ENCODE measurements at places on chromosomes 5 and 9. TPM values are rescaled to one million over a fixed set of nuclear protein-coding genes. Genes with fewer than 3 reads are reported as not detected.
A peak's percentile ranks its signal among the peaks of the same experiment; 100 is the strongest.

Gene SLC44A1
- polyA plus RNA-seq: 4.5 TPM

DNA sequence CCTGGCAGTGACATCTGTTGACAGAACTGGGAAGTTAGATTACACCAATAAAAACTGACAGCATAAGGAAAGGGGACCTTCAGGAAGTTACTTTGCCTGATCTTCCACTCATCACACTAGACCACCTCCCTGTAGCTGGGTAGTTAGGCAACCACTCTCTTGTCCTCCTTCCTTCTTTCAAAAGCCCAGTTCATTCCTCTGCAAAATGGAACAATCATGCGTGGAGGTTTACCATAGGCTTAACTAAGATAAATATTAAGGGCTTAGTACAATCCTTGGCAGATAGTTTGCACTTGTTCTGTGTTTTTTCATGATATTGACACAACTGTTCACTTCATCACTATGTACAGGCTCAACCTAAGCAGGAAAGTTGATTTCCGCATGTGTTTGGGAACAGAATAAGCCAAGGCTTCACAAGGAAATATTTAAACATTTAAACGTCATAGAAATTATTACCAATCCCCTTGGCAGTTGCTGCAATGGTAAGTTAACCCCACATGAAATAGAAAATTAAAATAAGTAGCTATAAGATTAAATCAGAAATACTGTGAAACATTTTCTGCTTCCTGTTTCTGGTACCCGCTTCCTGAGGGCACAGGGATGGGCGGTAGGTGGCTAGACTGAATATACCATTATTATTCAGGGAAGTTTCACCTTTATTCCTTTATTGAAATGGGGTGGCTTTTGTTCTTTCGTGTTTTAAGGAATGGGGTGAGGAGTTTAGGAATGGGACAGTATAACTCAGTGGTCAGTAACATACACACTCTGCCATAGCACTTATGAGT, 9.9 kb upstream of the PTGER4 start:
- H3K4me1 ChIP-seq: no peaks in the 10 kb centered on the region
- peaks cover 23% of the 10 kb centered on the region for H3K27me3 ChIP-seq
- no peak overlapping the region for H3K4me3 ChIP-seq
- H3K27ac ChIP-seq: no peak overlapping the region
- DNase-seq: no peak

- no peak overlapping the region for H3K4me3 ChIP-seq
- DNase-seq: no peak
- peaks cover 7% of the 10 kb centered on the region for H3K4me1 ChIP-seq
- no peak overlapping the region for H3K27ac ChIP-seq
- H3K27me3 ChIP-seq: no peaks in the 10 kb centered on the region
Observed at GRCh38 chr5:84298628-84299027, 86.1 kb downstream of the EDIL3 start.

DNA sequence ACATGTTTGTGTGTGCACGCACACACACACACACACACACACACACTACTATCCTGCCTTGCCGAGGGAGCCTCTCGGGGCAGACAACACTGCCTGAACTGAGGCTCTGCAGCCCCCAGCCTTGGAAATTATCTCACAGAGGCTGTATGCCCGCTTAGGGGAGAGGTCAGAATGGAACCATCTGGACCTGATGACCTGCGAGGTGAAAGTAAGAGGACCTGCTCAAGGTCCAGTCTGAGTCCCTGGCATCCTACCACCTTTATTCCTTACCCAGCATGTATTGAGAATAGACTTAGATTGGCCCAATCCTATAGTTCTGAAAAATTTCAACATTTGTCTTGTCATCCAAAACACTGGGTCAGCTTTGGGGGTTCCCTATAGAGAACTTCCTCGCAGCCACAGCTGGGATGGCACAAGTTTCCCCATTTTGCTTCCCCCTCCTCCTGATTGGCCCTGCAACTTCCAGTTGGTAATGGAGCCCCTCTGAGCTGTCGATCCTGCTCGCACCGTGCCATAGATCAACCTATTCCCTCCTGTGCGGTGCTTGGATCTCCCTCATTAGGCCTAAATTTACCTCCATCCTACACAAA, 10.2 kb downstream of the MVB12B start:
- no peaks in the 10 kb centered on the region for H3K27me3 ChIP-seq
- no peak overlapping the region for H3K27ac ChIP-seq
- no peak overlapping the region for H3K4me3 ChIP-seq
- DNase-seq: no peak
- H3K36me3 ChIP-seq: peaks cover 10% of the 10 kb centered on the region

Gene MRRF
- 50.6 TPM for polyA plus RNA-seq

Gene FOXD4L6
- polyA plus RNA-seq: 0.05 TPM

Gene UBE2B
- 24.3 TPM for polyA plus RNA-seq

Gene SPRY4
- polyA plus RNA-seq: 18.0 TPM

DNA sequence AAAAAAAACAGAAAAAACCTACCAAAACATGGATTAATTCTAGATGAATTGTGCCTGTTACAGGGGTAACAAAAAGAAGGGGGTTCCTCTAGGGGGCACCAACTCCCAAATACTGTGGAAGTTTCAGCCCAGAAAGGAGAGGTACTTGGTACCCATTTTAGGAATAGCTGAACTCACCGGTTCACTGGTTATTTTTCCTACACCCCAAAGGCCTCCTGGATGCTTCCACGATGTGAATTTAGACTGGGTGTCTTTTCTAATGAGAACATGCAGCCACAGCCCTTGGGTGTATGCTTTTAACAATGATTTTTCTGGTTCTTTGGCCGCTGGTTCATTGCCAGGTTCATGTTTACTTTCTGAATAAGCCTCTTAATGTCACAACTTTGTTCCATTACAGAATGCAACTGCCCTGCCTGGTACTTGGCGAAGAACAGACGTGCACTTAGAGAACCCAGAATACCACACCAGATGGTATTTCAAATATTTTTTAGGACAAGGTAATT, 46.7 kb downstream of the GARNL3 start:
- H3K4me3 ChIP-seq: no peak overlapping the region
- no peaks in the 10 kb centered on the region for H3K27me3 ChIP-seq
- H3K36me3 ChIP-seq: no peaks in the 10 kb centered on the region
- H3K4me1 ChIP-seq: 0 out of 2 replicates have a peak, but pooled peaks cover 3% of the 10 kb centered on the region
- H3K27ac ChIP-seq: peak overlapping the region; percentile 58

Gene PHF24
- polyA plus RNA-seq: not detected

Gene RALGPS1
- 3.9 TPM for polyA plus RNA-seq

Gene PCDHGA3
- polyA plus RNA-seq: 0.33 TPM

Gene MEIKIN
- not detected for polyA plus RNA-seq

GRCh38 chr5:180665682-180666404, 16.4 kb upstream of the FLT4 start:
- no peak for DNase-seq
- H3K27me3 ChIP-seq: peaks cover 7% of the 10 kb centered on the region
- no peak overlapping the region for H3K4me3 ChIP-seq
- no peak overlapping the region for H3K27ac ChIP-seq
- H3K36me3 ChIP-seq: no peaks in the 10 kb centered on the region

DNA sequence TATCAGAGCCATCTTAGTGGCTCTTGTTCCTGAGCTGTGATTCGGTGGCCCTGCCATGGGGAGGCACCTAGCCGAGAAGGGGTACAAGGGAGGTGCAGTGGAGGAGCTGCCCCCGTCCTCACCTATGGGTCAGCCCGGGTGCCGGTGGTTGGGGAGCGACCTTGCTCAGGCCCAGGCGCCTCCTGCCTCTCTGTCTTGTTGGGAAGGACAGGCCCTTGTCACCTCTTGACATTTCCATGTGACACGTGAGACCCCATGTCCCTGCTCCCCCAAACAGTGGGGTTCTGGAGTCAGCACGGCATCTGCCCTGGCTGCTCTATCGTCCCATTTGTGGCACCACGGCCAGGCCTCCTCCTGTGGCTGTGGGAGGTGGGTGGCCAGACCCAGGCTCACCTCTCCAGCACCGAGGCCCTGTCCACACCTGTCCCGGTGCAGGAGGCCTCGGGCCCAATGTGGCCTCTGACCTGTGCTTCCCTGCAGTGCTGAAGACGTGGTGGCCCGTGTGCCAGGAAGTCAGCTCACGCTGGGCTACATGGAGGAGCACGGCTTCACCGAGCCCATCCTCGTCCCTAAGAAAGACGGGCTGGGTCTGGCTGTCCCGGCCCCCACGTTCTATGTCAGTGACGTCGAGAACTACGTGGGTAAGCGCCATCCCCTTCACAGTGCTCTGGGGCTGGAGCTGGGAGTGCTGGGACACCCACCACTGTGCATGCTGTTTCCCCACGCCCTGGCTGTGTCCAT, 68.9 kb downstream of the PHF2 start:
- H3K4me3 ChIP-seq: no peak overlapping the region
- no peaks in the 10 kb centered on the region for H3K27me3 ChIP-seq
- H3K4me1 ChIP-seq: no peaks in the 10 kb centered on the region
- DNase-seq: no peak

Gene TRIM14
- polyA plus RNA-seq: 15.3 TPM

- DNase-seq: no peak
- peaks cover 4% of the 10 kb centered on the region for H3K4me1 ChIP-seq
- no peaks in the 10 kb centered on the region for H3K36me3 ChIP-seq
- no peak overlapping the region for H3K27ac ChIP-seq
- H3K4me3 ChIP-seq: no peak overlapping the region
Observed at GRCh38 chr9:124761710-124762109, 9.4 kb downstream of the NR6A1 start.

DNA sequence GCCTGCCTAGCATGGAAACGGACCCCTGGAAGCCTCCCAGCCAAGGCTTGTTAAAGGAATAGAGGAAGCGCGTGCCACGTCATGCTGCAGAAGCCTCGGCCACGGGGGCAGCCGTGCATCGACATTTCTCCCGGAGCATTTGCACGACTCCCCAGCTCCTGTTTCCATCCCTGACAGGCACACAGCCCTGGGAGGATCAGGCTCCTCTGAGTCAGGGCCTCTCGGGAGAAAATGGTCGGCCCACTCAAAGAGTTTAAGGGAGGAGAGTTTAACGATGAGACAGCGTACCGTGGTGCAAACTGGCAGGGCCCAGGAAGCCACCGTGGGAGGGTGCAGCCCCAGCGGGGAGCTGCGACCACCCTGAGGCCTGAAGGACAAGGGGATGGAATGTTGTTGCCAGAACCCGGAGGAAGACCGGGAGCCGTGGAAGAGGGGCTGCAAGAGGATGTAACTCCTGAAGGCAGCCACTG, 213.6 kb downstream of the PAX5 start:
- H3K4me3 ChIP-seq: no peak overlapping the region
- H3K27ac ChIP-seq: no peak overlapping the region
- H3K27me3 ChIP-seq: peaks cover 32% of the 10 kb centered on the region
- no peaks in the 10 kb centered on the region for H3K36me3 ChIP-seq

- no peak overlapping the region for H3K27ac ChIP-seq
- no peak for DNase-seq
- H3K36me3 ChIP-seq: no peaks in the 10 kb centered on the region
- H3K27me3 ChIP-seq: no peaks in the 10 kb centered on the region
- H3K4me3 ChIP-seq: no peak overlapping the region
Observed at GRCh38 chr5:35331956-35332950, 102.0 kb upstream of the PRLR start.

DNA sequence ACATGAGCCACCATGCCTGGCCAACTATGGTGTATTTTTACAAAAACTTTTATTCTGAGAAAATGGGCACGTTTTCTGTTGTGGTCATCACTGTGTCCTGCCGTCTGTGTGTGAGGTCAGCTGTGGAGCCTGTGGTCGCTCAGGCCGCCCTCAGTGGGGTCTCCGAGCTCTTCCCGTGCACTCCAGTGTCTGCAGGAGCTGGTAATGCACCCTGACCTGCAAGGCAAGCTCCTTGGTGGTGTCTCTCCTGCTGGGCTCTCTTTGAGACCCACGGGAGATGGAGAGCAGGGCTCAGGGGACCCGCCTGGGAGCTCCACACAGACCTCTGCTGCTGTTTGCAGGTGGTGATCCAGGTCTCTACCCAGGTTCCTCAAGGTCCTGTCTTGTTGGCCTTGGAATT, 9.6 kb upstream of the AHRR start:
- H3K4me3 ChIP-seq: no peak overlapping the region
- no peak for DNase-seq
- H3K36me3 ChIP-seq: no peaks in the 10 kb centered on the region
- H3K27ac ChIP-seq: no peak overlapping the region

GRCh38 chr5:52603778-52604554, 183.8 kb upstream of the ITGA1 start:
- H3K4me3 ChIP-seq: no peak overlapping the region
- no peak for DNase-seq
- H3K27me3 ChIP-seq: no peaks in the 10 kb centered on the region
- no peaks in the 10 kb centered on the region for H3K36me3 ChIP-seq
- no peaks in the 10 kb centered on the region for H3K4me1 ChIP-seq
- no peak overlapping the region for H3K27ac ChIP-seq

Gene MLANA
- polyA plus RNA-seq: not detected

DNA sequence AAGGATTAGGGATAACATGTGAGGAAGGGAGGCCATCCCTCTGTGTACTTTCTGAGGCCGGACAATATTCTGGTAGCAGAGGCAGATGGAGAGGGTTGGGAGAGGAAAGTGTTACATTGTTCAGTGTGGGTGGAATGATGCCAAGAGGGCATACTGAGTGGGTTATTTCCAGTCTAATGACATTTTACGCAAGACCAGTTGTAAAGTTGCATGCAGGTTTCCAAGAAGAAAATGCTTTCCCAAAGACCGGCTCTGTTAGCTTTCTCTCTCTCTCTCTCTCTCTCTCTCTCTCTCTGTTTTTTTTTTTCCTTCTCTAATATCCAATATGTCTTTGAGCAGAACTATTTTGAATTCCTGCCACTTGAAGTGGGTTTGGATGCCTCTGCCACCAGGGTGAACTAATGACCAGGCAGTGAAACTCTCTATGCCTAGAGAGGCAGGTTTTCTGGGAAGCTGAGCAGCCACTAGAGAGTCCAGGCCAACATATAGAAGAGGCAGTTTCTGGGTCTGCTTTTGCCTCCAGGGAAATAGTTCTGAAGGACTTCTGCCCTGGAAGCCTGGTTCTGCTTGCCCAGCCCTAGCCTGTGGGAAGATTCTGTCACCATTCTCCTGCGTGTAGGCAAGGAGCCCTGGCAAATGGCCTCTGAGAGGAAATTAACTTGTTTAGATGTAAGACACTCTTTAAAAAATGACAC, 24.4 kb upstream of the ZNF366 start:
- no peaks in the 10 kb centered on the region for H3K36me3 ChIP-seq
- H3K27ac ChIP-seq: no peak overlapping the region
- no peaks in the 10 kb centered on the region for H3K4me1 ChIP-seq
- DNase-seq: no peak
- no peak overlapping the region for H3K4me3 ChIP-seq
- H3K27me3 ChIP-seq: no peaks in the 10 kb centered on the region

Gene OTP
- polyA plus RNA-seq: not detected

Gene BNC2
- 9.6 TPM for polyA plus RNA-seq

GRCh38 chr9:35646153-35646532, 4.6 kb downstream of the SIT1 start:
- H3K4me1 ChIP-seq: peaks cover 6% of the 10 kb centered on the region
- no peak overlapping the region for H3K27ac ChIP-seq
- H3K27me3 ChIP-seq: no peaks in the 10 kb centered on the region
- peak overlapping the region; percentile 67 for H3K4me3 ChIP-seq

Measured in SK-N-SH (cell line).